ENCODE measurements at places on chromosomes 2 and 18.
A peak's percentile ranks its signal among the peaks of the same experiment; 100 is the strongest.

GRCh38 chr2:209653134-209653533, 118.5 kb upstream of the UNC80 start:
- no peak for DNase-seq

GRCh38 chr2:88885275-88885674, 193.8 kb downstream of the RPIA start:
- DNase-seq = no peak

DNA sequence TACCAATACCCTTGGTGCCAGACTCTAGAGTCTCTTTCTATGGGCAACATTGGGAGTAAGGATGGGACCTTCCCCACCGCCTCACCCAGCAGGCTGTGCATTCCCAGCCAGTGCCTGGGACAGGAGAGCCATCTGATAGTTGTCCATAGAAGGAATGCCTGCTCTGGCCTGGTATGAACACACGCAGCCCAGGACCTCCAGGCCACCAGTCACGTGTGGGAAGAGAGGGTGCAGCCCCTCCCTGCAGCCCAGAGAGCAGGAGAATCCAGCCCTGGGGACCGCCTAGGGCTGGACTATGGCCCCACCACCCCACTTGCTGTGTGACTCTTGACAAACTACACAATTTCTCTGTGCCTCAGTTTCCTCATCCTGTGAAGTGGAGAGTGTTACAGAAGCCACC, 52.5 kb upstream of the ID2 start:
- DNase-seq = no peak

DNA sequence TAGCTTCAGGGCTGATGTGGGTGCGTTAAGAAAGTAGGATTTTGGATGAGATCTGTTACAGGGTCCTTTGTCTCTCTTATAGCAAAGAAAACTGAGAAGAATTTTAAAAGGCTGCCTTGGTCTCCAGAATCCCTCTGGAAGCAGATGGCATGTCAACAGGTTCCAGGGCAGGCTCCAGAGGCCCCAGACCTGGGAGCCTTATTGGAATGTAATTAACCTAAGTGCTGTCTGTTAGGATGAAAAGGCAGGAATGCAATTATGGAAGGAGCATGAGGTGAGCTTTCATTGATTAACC, 97.2 kb upstream of the PKDCC start:
- no peak for DNase-seq

GRCh38 chr2:124702777-124703176, 677.7 kb downstream of the CNTNAP5 start:
- DNase-seq = no peak

GRCh38 chr2:114546531-114546930, 104.1 kb downstream of the DPP10 start:
- DNase-seq = no peak

DNA sequence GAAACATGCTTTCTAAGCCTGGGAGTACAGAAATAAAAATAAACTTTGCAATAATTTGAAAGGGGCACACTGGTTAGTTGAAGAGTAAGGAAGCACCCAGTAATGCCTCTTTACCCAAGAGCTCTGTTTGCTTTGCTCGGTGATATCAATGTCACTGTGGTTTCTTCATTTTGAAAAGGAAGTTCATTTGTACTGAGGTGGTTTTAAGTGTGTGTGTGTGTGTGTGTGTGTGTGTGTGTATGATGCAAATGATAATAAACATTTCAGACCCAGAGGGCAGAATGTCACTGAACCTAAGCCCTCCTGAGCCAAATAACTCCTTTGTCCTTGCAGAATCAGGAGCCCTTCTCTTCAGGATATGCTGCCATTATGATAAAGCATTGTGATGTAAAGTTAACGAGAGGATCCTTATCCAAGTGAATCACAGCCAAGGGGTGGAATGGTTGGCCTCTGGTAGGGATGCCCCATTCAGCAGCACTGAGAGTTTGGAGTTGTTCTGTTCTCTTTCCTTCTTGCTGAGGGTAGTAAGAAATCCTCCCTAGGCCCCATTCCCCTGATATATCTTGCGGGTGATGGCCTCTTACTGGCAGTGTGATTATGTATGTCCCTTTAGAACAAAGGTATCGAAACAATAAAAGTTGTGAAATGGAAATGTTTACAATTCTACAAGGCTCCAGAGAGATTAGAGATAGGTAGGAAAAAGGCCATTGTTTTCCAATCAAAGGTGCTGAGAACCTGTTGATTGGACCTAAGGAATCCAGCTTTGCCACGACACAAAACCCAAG, 7.6 kb downstream of the ITGA6 start:
- DNase-seq = peak; percentile 19

GRCh38 chr2:80896576-80896975, 592.0 kb upstream of the LRRTM1 start:
- DNase-seq = no peak

DNA sequence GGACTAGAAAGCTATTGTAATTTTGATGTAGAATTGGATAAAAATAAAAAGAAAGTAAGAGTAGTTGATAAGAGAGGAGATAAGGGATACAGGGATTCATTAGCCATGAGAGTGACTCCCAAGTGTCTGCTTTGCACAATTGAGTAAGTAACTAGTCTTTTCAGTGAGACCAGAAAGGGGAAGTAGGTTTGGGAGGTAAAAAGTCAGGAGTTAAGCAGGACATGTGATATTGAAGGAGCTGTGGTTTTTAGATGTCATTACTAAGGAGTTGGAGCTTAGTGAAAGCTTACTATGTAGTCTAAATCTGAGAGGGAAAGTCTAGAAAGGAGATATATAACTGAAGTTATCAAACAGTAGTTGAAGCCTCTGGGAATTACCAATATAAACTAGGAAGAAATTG, 93.4 kb downstream of the SLC5A7 start:
- DNase-seq = no peak

DNA sequence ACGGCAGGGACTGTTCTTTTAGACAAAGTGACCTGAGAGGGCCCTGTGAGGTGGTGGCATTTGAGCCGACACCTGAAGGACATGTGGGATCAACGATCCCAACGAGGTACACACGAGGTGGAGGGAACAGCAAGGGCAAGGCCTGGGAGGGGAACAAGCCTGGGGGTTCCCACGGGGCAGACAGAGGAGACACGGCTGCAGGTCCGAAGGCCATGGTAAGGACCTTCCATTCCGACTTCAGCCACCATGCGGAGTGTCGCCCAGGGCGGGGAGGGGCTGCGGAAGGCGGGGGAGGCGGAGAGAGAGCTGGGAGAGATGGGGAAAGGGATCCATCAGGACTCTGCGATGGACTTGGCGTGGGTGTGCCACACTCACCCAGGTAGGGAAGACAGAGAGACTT, 151.8 kb downstream of the HDAC4 start:
- no peak for DNase-seq

GRCh38 chr2:202104286-202104870, 31.3 kb downstream of the KIAA2012 start:
- DNase-seq = peak; percentile 8

- DNase-seq = peak; percentile 38
These were observed 10.6 kb upstream of the WIPF1 start for GRCh38 chr2:174607989-174608865.

DNA sequence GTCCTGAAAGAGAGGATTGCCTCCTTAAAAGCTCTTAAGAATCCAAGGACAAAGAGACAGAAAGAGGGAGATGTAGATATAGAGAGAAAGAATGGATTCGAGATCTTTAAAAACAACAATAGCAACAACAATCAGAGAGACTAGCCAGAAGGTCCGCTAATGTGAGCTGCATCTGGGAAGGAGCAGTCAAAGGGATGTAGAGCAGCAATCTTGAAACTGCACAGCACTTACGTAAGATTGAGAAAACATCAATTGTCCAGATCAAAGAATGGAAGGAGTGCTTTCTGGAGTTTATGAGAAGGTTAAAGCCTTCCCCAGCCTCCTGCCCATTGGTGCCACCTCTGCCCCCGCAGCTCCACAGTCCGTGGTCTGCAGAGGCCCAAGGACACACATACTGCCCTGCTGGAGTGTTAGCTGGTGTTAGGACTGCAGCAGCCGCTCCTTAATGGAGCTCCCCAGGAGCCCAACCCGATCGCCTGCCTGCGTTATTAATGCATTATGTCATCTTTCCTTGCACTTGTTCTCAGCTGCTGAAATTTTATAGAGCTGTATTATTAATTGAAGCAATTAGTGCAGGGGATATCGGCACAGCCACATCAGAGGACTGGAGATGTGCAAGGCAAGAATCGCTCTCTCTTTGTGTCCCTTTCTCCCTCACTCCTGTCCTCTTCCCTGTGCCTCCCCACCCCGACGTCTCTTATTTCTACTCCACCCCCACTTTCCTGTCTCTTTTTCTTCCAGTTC, 94.2 kb upstream of the STPG4 start:
- no peak for DNase-seq

GRCh38 chr2:202717598-202718310, 83.0 kb downstream of the FAM117B start:
- no peak for DNase-seq

DNA sequence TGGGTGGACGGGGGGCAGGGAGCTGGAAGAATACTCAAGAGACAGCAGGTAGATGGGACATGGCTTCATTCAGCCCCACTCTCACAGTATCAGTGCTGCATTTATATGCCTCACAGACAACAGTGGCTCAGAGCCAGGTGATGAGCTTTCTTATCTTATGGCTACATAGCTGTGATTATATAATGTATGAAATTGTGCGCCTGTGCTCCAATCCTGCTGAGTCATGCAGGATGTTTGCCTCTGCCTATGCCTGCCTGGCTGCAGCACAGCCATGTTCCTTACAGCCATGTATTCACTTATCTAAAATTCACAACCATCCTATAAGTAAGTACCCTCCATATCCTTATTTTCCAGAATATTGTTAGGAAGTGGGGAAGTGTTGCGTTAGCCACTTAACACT, 37.7 kb upstream of the RNF103 start:
- DNase-seq = no peak

DNA sequence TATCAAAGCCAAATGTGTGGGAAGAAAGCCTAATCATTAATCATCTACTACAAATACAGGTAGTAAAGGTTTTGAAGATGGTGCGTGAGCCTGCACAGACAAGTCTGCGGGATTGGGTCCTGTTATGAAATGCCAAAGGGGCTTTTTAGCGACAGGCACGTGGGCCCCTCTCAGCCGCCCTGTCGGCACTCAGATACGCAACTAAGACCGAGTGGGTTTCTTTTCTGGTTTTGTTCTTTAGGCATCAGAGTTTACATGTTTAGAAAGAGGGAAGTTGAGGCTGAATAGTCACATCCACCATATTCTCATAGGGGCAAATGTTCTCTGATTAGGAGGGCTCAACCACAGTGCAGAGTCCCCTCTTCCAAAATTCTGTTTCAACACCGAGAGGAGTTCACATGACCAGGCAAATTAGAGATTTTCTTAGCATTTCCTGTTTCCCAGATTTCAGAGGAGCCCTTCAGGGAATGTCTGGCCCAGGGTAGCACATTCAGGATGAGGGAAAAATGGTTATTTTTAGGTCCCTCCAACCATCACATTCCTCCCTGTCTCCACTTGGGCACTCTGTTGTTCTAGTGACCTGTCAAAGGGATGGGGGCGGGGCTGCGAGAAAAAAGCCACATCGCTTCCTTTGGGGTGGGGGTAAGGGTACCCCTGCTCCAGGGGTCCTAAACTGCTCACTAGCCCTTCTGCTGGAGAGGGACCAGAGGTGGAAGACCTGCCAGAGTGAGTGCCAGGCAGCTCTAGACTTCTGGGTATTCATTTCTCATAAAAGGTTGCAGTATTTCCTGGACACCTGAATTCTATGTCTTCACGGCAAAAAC, 159.2 kb downstream of the BCL2 start:
- no peak for DNase-seq

DNA sequence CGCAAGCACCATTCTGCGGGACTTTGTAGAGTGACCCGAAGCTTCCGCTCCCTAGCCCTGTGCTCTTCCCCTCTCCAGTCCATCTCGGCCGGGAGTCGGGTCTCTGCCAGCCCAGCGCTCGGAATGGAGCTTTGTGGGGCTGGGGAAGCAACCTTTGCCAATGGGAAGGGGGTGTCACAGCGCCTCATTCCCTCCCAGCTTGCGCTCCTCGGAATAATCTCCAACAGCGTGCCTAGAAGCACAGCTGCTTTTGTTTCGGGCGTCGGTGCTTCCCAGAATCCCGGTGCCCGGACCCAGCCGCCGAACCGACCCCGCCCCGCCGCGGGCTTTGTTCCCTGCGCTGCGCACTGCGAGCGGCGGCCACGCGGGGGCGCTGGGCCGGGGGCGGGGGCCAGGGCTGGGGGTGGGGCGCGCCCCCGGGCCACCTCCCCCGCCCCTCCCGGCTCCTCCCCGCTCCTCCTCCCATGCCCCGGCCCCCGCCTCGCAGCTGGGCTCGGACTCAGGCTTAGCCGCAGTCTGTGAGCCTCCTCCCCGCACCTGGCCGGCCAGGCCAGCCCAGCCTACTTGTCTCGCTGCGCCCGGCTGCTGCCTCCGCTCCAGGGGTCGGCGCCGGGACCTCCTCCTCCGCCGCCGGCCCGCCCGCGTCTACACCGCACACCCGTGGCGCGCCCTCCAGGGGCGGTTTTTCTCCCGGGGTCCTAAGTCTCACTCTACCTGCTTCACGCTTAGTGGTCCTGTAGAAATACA, 77.7 kb upstream of the SMAD2 start:
- DNase-seq = peak; percentile 58

GRCh38 chr18:8287196-8287885, 321.9 kb upstream of the RAB12 start:
- DNase-seq = no peak

DNA sequence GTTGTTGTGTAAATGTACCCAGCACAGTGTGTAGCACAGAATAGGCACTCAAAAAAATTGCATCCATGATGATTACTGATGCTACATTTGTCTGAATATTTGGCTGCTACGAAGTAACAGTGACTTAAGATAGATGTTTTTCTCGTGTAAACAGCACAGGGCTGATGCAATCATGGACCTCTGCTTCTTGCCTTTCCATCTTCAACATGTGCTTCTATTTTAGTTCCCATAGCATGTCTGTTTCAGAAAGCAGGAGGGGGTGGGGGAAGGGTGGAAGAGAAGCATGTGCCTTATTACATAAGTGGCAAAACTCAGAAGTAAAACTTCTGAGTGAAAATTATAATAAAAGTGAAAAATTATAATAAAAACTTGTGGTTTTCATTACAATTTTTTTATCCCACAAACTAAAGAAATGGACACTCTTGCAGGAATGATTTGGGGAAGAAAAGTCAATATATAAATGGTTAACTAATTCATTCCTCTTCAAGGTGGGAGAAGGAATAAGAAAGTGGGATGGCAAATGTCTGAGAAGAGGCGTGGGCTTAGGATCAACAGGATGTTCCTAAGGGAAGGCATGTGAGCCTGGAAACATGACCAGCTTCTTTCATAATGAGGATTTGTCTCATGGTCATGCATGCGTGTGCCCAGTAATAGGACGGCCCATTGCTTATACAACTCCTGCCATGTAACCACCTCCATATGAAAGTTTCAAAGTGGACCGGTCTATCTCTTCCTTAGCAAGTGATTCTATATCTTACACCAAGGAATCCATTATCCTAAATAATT, 27.2 kb downstream of the CCBE1 start:
- no peak for DNase-seq

DNA sequence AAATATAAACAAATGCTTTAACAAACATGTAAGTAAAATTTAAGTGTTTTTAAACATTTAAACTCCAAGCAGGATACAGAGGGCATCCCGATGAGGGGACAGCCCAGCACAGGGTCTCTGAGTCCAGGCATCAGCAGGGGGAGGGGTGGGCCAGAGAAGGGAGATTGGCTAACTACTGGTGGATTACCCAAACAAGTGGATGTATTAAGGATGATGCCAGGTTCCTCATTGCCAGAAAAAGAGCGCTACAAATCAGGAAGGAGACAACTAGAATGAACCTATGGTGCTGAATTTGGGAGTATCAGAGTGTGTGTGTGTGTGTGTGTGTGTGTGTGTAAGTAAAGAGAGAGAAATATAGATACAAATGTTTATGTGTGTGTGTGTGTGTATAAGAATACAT, 162.0 kb upstream of the RMP24 start:
- DNase-seq = no peak
